Hematopoietic multipotent progenitor cell treated with erythropoietin and hydrocortisone succinate and interleukin-3 and kit ligand, for 6 days (in vitro differentiated cells): ENCODE measurements at places on chromosomes 4 and X.

- no peak for DNase-seq
These were observed 239.1 kb downstream of the CAMK2D start for GRCh38 chr4:113522433-113522832.

DNA sequence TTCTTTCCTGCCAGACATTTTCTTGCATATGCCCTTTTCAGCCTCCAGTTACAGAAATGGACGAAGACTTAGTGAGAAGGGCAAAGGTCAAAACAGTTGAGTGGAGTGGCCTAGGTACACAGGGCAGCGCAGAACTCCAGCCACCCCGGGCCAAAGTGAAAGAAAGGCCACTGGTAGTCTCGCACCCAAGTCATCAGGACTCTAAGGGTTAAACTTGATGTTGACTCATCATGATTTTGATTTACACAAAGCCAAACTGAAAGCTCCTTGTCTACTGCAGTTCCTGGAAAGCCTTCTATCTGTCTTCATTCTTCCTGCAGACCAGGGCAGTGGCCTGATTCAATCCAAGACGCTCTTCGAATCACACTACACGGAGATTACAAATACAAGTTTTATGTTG is 2.6 kb upstream of the IL13RA1 start:
- DNase-seq: peak; percentile 12

DNA sequence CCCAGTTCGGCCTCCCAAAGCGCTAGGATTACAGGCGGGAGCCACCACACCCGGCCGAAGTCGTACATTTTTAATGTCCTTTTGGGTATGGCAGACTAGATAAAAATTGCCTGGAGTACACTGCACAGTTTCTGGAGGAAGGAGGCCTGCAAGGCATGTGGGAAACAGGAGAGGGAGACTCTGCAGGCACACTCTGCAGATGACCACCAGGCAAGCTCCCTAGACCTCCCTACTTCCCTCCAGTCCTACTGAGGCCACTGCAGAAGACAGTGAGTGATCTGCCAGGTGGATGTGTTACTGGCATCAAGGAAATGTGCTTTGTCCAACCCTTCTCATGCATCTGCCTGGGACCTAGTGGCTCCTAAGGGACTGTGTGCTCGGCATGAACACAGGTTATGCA is 11.4 kb downstream of the PDLIM3 start:
- no peak for DNase-seq

- DNase-seq: no peak
These were observed 276.4 kb upstream of the BOD1L1 start for GRCh38 chr4:13903901-13904300.

DNA sequence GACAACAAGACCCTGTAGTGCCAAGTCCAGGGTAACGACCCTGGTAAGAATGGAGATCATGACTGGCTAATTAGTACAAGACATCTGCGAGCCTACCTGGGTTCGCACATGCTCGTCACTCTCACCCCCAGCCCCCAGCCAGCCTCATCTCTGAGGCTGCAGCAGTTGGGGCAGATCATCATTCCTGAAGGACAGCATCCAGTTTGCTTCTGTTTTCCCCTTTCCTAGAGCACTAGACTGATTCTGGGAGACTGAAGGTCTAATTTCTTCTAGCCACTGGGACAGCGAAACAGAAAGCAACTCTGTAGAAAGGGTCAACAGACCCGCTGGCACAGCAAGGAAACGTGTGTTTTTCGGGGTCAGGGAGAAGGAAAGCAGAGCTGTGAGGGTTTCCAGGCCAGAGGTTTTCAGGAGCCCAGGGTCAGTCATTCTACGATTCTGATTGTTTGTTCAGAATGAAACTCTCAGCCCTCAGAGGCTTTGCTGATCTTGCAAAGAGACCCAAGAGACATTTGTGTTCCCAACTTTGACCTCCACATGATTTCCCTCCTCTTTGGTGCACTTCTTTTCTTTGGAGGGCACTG is 343.1 kb upstream of the NOCT start:
- no peak for DNase-seq

DNA sequence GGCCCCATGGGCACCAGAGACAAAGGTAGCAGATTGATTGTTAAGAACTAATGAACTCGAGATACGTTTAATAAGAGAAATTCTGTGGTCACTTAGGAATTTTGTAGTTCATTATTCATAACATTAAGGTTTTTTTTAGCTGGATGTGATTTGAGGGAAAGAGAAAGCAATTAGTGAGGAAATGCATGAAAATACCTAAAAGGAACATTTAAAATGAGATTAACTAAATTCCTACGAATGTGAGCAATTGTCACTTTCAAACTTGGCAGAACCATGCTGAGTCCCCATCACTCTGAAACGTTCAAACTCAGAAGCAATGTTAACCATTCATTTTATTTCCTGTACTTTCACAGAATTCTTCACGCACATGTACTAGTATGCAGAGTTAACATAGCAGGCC is 5.9 kb downstream of the PRMT9 start:
- no peak for DNase-seq

DNA sequence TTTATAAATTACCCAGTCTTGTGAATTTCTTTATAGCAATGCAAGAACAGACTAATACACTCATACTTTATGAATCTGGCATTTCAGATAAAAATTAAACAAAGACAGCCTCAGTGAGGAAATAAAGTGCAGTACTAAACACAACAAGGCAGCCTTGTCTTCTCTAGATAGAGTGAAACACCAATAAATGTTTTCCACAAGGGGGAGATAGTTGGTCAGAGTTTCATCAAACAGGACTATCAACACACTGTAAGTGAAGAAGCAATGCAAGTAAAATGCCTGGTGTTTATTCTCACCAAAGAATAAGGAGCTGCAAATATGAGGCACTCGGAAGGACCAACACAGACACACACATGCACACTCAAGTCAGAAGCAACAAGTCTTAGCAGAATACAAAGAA is 62.8 kb downstream of the FAM9B start:
- DNase-seq: peak; percentile 67

DNA sequence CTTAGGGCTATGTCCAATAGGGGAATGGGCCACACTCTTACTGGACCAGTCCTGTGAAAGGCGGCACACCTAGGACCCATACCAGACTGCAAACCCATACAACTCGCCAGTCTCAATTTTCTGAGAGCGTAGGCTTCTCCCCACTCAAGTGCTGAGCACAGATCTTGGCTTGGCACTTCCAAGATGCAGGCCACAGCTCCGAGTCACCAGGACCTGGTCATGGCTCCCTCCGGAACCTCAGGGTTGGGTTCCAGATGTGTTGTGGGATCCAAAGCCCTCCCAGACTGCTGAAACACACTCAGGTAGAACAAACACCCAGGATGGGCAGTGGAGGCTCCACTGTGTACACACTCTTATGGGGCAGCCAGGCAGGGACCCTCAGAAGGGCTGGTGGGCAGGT is 103.3 kb downstream of the TMEM144 start:
- no peak for DNase-seq

GRCh38 chrX:13876652-13877051 is 59.8 kb upstream of the GPM6B start:
- DNase-seq: no peak

DNA sequence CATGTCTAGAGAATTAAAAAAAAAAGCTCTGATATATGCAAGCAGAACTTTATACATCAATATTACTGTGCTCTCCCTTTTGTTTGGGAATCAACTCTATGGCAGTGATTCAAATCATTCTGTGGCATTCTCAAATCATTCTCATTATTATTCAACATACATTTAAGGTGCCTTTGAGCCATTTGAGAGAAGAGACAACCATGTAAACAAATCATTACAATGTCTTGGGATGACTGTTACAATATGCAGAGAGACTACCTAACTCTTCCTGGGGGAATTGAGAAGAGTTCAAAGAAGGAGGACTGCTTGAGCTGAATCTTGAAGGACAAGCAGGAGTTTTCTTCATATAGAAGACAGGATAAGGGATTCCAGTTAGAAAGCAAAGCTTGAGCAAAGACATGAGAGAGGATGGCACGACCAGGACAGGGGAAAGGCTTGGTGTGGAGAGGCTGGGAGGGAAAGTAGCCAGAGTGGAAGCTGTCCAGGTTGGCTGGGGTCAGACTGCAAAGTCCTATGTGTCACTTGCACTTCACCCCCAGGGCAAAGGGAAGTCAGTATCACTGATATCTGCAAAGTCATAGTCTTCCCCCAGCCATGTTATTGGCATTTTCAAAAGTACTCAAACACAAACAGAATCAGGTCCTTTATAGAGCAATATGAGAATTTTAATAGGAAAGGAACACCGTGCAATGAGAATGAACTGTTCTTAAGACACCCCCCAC is 9.0 kb downstream of the SEC24D start:
- DNase-seq: no peak

DNA sequence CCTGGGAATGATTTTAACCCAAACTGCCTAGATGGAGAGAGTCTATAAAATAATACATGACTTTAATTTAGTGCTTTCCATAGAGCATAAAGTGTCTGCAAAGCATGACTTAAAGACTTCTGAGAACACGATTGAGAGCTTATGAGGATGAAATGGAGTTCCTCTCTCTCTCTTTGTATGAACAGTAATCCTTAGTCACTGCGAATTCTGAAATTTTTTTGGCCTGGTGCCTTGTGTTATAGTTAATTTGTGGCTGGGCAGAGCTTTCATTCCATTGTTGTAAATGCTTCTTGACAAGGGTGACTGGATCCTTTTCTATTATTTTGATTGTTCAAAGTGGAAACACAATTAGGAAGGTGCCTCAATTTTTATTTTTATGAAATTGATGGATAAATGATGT is 179.5 kb downstream of the CEP135 start:
- peak; percentile 10 for DNase-seq

- DNase-seq: no peak
These were observed 80.3 kb downstream of the SYTL5 start for GRCh38 chrX:38086451-38087215.

GRCh38 chr4:84325625-84326024 is 173.5 kb downstream of the NKX6-1 start:
- no peak for DNase-seq

- no peak for DNase-seq
These were observed 58.1 kb downstream of the PHEX start for GRCh38 chrX:22090181-22090580.

GRCh38 chr4:2560167-2560566 is 23.7 kb downstream of the FAM193A start:
- no peak for DNase-seq

DNA sequence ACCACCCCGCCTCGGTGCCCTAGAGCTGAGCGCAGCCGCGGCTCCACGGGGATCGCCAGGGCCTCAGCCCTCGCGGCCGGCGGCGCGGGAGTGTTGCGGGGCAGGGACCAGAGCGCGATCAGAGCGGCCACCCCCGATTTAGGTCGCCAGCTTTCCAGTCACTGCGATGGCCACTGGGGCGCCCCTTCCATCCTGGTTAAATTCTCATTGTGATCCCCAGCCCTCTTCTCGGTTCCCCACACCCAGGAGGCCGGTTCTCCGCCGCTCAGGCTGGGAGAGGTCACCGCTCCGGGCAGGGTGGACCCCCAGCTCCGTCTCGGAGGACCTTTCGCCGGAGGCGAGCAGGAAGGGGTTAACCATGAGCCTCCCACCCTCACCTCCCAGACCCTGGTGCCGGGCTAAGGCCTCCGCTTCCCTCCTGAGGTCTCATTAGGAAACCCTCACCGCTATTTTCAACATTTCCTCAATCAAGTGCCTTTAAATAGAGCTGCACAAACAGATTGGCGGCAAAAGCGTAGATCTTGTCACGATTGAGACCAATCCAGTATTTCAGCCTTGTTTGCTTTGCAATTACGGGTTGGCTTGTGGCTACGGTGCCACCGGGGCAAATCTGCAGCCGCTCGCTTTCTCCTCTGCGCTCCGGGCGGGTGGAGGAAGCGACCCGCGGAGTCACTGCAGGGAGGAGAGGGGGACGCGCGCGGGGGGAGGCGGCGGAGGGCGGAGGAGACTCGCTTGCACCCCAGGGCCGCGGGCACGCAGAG is 8.3 kb upstream of the HAND2 start:
- DNase-seq: peak; percentile 71

DNA sequence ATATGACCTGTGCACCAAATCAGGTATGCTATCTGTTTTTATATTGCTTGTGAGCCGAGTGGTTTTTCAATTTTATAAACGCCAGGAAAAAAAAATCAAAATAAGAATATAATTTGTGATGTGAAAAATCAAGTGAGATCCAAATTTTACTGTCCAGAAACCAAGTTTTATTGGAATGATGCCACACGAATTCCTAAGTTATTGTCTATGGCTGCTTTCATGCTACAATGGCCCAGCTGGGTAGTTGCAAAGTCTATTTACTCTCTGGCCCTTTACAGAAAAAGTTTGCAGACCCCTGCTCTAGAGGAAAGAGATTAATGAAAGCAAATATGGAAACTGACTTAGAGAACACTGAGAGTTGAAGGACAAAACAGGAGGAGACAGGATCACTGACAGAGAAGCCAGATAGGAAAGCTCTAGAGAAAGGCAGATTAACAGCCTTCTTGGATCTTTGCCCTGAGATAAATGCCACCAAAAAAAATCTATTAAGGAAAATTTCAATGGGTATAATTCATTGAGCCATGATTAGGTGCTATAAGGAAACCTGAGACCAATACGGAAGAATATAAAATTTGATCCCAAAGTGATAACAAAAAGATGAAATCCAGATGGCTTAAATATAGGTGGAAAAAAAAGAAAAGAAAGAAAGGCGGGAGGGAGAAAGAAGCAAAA is 29.8 kb downstream of the PRSS12 start:
- DNase-seq: no peak

DNA sequence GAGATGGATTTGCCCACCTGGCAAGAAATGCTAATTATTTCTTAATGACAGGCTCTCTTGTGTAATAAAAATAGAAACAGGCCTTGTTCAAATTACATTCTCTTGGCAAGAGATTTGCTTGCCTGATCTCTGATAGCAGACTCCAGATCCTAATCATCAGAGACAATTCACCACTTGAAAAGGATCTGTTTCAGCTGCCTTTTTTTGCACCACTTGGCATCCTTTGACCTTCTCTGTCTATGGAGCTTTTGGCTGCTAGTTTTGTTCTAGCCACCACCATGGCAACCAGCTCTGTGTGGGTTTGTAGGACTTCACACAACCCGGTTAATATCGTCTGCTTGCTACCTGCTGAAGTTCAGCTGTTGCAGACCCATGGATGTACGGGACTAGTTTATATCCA is 241.1 kb upstream of the TLL1 start:
- no peak for DNase-seq

DNA sequence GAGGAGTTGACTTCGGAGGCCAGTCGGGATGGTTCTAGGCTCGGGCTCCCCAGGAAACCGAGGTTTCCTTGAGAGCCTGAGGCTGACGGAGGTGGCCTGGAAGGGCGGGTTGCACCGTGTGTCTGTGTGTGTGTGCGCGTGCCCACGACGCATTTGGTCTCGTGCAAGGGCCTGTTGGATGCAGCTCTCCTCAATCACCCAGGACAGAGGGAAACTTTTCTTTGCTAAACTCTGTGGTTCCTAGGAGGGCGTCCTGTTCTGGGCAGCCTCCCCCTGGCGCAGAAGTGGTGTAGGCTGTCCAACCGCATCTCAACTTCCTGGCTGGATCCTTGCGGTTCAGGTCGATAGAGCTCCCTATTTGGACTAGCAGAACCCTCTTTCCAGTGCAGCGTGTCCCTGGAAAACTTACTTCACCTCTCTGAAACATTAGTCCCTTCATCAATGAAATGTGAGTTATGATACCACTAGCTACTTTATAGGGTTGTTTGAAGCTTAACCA is 973 bp downstream of the STK32B start:
- DNase-seq: no peak

GRCh38 chr4:52943677-52944076 is 81.6 kb downstream of the RASL11B start:
- no peak for DNase-seq

GRCh38 chr4:69069085-69069484 is 27.2 kb upstream of the UGT2B7 start:
- no peak for DNase-seq
